Mucosa of descending colon (tissue), 3 donors: ENCODE measurements at places on chromosomes 16 and 17.

GRCh38 chr16:83701494-83701893 is 106.3 kb upstream of the HSBP1 start:
- DNase-seq, result peak; percentile 39

DNA sequence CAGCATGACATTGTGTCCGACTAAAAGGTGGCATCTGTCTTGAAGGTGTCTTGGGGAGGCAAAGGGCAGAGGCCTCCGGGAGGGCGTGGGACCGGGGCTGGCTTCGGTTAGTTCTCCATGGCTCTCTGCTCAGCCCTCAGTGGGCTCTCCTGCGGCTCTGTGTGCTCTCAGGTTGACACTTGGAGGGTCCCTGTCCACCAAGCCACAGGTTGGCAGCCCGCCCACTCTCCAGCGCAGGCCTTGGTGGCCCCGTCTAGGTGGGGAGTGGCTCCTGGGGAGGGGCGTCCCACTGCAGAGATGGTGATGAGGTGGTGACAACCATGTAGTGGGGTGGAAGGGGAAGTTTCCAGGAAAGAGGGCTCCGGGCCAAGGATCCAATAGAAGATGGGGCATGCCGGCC is 31.6 kb downstream of the ADGRG5 start:
- DNase-seq, result no peak

DNA sequence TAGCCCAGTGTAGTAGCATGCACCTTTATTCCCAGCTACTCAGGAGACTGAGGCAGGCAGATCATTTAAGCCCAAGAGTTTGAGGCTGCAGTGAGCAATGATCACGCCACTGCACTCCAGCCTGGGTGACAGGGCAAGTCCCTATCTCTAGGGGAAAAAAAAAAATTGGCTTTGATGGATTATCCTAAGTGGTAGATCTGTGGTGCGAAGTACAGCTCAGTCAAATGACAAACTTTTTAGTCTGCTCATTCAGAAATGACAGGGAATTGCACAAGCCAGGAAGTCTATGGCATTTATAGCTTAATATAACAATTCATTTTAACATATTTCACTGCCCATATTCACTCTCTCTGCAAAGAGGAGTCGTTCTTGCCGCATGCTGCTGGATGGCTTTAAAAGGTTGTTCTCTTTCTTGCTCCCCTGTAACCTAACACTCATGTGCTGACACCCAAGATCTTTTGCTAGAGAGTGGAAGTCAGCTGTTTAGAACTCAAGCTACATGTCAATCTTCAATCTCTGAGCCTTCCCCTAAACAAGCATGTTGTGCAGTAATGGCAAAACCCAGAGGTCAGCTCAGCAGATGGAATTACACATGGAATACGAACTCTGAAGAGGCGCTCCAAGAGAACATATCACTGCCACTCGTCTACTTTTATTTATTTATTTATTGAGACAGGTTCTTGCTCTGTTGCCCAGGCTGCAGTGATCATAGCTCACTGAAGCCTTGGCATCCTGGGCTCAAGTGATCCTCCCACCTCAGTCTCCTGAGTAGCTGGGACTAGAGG is 32.8 kb downstream of the RNF157 start:
- DNase-seq, result no peak

- DNase-seq, result peak; percentile 39
Measured at GRCh38 chr17:63988741-63989621, 9.2 kb upstream of the PRR29 start.

- no peak for DNase-seq
Measured at GRCh38 chr17:4518901-4519300, 20.2 kb downstream of the SPNS2 start.

DNA sequence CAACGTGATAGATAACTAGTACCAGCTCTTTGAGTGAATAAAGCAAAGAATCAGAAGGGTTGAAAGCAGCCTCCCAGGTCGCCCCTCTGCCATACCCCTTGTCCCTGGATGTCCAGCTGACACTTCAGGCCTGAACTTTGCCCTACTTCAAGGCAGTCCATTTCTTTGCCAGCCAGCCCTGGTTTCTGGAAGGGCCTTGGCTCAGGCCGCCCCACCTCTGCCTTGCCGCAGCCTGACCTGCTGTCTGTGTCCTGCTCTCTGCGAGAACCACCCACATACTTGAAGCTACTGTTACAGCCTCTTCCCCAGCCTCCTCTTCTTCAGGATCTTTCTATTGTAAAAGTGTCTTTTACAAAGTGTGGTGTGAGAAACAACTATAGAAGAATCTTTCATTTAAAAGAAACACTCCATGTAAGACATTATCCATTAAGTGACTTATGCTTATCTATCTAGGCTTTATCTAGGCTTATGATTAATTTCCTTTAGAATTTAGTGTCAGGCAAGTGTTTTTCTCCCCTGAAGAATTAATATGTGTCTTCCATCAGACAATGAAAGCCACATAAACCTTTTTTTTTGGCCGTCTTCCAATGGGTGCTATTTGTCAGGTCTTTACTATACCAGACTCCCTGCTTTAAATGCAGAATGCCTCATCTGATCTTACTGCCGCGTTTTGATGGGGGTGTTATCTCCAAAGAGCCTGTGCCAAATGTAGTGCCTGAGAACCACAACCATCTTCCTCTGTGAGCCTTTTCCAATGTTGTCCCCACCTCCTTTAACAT is 133.9 kb downstream of the SOCS1 start:
- no peak for DNase-seq

GRCh38 chr16:80150978-80151721 is 389.6 kb upstream of the DYNLRB2 start:
- DNase-seq, result no peak

GRCh38 chr17:37576281-37576680 is 32.9 kb downstream of the SYNRG start:
- no peak for DNase-seq

GRCh38 chr16:70688246-70688742 is 2.4 kb upstream of the MTSS2 start:
- peak; percentile 70 for DNase-seq

GRCh38 chr16:14372471-14372870 is 257.6 kb downstream of the PARN start:
- no peak for DNase-seq

DNA sequence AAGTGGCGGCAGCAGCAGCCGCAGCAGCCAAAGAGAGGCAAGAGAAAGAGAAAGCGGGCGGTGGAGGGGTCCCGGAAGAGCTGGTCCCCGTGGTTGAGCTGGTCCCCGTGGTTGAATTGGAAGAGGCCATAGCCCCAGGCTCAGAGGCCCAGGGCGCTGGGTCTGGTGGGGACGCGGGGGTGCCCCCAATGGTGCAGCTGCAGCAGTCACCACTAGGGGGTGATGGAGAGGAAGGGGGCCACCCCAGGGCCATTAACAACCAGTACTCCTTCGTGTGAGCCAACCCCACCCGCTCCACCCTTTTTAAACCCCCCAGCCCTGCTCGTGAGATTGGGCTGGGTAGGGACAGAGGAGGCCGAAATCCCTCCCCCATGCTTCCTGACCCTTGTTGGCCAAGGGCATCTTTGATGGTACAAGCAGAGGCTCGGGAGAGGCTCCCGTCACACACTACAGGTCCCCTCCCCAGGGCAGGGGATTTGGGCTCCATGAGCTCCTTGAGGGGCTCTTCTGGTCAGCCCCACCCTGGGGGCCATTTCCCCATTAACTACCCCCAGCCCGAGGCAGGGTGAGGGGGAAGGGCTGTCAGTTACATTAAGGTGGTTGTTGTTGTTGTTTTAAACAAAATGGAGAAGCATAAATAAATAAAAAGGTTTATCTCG is 4.6 kb upstream of the ATP2A1 start:
- no peak for DNase-seq

GRCh38 chr17:64565563-64565962 is 58.8 kb downstream of the CEP95 start:
- no peak for DNase-seq

DNA sequence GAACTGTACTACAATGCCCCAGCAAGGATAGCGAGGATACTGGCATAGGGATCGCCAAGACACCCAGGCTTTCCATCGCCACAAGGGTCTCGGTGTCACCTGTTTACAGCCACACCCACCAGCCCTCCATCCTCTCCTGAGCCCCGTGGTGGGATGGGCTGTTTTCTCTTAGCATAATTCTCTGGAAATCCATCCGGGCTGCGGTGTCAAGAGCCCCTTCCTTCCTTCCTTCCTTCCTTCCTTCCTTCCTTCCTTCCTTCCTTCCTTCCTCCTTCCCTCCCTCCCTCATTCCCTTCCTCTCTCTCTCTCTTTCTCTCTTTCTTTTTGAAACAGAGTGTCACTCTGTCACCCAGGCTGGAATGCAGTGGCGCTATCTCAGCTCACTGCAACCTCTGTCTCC is 36.0 kb upstream of the BAHCC1 start:
- no peak for DNase-seq

DNA sequence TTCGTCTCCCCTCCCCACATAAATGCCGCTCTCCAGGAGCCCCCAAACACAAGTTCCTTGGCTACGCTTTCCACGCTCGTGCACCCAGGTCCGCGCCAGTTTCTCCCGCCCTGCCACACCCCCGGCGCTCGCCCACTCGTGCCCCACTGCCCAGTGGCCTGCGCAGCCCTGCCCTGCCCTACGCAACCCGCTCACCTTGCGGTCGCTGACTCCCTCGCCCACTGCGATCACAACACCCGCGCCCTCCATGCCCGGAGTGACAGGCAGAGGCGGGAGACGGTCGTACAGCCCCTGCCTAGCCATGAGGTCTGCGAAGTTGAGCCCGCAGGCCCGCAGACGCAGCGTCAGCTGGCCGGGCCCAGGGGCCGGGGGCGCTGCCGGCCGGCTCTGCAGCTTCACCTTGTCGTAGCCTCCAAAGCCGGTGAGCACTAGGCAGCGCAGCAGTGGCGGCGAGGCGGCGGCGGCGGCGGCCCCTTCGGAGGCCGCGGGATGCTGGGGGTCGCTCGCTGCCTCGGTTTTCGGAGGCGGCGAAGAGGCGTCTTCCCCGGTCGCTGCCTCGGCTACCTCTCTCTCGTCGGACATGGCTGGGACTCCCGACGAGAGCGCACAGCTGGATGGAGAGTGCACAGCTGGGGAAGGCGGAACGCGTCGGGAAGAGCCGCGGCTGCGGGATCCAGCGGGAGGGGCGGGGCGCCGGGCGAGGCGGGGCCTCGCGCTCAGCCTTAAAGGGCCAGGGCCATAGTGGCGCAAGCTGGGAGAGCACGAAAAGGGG is at the start of gene VAT1:
Gene VAT1, minus strand, starts transcription at position 645 of the 772 bp plus-strand sequence. Its CDS starts 63 bp downstream, at position 582.
- DNase-seq, result peak; percentile 89

DNA sequence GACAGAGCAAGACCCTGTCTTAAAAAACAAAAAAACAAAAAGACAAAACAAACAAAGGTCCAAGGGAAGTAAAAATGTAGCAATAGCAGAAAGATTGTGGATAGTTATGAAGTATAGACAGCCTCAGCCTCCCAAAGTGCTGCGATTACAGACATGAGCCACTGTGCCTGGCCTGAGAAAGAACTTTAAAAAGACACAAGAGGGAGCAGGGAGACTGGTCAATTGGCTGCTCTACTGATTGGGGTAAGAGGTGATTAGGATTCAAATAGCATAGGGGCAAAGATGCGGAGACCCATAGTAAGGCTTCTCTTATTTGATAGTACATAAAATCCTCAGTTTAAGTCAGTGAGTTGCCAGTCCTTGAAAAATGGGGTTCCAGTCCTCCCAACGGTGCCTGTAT is 518.2 kb upstream of the GOT2 start:
- DNase-seq, result no peak

GRCh38 chr17:49603720-49604119 is 28.0 kb downstream of the NXPH3 start:
- no peak for DNase-seq

DNA sequence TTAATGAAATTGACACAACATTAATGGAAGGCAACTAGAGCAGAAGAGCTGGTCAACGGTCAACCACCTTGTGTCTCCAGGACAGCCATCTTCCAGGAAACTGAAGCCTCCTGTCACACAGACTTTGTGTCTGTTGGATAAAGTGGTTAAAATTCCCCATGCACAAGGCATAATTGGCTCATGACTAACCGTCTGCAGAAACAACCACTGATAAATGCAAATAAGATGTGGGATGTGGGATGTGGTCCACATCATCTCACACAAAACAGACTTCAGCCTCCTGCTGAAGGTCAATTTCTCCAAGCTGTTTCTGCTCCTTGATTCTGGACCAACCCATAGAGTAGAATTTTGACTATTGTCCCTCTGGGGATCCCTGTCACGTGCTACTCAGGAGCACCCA is 26.9 kb upstream of the XYLT1 start:
- no peak for DNase-seq

DNA sequence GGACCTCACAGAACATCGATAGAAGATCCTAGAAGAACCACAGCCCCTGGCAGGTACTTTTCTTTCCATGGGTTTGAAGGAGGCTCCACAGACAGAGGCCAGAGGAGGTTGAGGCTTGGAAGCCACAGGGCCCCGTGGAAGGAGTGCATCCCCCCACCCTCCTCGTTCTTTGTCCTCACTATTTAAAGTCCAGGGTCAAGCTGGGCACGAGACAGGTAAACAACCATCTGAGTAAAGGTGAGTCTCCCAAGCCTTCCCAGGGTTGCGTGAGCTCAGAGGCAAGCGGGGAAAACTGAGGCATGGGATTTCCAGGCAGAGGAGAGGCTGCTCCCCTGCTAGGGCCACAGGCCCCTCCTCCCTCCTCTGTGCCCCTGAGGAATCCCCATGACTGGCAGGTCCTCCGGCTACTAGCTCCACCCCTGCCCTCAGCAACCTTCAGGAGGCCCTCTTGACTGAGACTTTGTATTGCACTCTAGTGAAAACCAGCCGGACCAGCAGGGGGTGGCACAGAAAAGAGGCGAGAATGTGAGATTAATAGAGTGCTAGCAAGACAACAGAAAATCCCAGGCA is 927 bp upstream of the SULT1A2 start:
- DNase-seq, result no peak

DNA sequence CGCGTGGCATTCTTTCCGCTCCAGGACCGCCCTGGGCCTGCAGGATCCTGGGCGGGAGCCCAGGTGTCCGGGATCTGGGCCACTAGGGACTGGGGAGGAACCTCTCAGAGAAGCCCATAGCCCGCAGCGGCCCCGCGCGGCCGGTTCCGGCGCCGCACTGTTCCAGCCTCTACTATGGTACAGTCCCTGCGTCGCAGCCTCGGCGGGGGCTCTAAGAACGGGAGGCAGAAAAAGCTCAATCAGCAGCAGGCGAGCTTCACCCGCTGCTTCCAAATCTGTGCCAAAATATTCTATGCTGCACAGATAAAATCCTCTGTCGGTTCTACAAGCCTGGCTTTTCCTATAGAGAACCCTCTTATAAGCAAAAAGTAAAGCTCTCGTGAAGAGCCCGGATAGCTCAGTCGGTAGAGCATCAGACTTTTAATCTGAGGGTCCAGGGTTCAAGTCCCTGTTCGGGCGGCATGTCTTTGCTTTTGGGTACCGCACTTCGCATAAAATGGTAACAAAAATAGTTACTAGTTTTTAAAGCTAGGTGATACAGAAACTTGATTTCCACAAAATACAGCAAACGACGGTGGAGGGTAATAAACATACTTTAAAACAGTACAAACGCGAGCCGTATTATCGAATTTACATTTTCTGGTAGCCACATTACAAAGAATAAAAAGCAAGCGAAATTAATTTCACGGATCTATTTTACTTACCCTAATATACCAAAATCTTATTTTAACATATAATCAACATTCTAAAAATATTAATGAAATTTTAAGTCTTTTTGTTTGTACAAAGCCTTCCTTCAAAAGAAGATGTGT is 661 bp upstream of the ALOXE3 start:
- peak; percentile 91 for DNase-seq

GRCh38 chr17:38907930-38908675 is 17.3 kb upstream of the LASP1NB start:
- DNase-seq, result no peak
